ENCODE measurements at places on chromosomes 2 and 18.

GRCh38 chr2:84939426-84940087 lies 31.4 kb upstream of the KCMF1 start:
- DNase-seq, result no peak

DNA sequence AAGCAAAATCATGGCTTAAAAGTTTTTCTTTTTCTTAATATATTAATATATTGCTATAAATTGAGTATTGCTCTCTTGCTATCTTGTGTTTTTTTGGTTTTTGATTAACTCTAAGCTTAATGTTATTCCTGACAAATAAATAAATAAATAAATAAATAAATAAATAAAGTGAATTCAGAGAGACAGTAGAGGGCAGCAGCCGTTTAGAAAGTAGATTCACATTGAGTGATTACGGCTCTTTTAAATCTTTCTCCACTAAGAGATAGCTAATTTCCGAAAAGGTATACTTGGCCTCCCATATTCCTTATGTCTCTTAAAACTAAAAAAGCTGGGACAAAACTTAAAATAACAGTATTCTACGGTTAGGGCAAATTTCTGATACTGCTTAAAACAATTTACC lies 34.3 kb downstream of the MSH2 start:
- peak; percentile 38 for DNase-seq

DNA sequence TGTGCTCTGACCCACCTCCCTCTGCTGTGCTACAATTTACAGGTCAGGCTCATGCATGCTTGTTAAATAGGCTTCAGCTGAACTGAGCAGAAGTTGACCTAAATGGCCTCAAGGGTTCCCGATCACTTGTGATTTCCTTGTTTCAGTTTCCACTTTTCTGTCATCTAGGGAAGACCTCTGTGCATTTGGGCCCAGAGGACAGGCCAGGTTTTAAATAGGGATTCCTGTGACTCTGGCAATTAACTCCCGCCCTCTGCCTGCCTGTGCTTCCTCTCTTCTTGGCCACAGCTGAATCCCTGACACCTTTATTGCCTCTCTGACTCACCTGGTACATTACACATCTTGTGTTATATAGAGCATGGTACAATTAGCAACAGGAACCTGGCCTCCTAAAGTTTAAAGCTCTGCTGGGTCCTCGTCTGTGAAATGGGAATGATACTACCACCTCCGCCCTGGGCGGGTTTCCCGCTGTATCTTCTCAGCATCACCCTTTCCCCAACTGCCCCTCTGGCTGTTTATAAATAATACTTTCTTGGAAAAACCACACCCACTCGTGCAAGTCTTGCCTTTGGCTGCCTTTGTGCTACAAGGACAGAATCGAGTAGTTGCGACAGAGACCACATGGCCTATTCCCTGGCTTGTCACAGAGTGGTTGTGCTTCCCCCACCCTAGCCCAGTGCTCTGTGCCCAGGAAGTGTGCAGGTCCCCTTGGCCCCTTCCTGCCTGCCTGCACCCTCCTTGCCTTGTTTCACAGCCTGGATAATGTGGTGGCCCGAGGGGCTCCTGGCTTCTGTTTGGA lies 7.9 kb downstream of the CABLES1 start:
- DNase-seq, result no peak

- DNase-seq, result no peak
These were observed 239.8 kb downstream of the METTL4 start for GRCh38 chr18:2331491-2331890.

DNA sequence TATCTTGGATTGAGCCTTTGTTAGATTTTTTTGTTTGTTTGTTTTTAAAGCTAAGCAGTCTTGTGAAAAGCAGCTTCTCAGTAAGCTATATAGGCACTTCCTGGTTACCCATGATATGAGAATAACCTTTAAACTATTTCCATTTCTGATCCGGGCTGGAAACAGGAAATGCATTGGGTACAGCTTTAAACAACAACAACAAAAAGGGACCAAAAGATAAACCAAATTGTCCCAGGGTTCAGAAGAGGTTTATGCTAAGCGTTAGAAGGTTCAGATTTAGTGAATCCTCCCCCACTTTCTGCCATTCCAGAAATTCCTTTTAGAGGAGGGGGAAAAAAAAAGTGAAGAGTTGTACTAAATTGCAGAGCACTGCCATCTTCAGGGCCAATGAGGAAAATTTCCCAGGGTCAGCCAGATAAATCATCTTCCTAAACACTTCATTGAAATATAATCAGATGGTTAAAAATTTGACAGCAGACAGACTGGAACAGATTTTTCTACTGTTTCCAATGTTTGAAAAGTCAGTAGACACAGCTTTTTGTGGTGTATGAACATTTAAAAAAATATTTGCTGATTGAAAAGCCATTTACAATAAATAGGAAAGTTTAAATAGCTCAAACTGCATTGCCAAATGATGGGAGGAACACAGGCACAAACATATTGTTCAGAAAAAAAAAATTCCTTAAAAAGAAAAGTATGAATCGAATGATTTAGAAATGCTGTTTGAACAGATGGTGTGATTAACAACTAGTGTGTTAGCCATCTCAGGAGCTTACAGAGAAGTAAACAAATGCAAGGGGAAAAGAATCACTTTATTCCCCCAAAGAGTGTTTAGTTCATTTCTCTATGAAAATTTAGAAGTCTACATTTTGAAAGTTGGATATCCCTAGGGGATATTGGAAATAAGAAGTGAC lies 189.9 kb upstream of the TANK start:
- peak; percentile 88 for DNase-seq

GRCh38 chr18:77006305-77007175 lies 126.0 kb downstream of the MBP start:
- no peak for DNase-seq

DNA sequence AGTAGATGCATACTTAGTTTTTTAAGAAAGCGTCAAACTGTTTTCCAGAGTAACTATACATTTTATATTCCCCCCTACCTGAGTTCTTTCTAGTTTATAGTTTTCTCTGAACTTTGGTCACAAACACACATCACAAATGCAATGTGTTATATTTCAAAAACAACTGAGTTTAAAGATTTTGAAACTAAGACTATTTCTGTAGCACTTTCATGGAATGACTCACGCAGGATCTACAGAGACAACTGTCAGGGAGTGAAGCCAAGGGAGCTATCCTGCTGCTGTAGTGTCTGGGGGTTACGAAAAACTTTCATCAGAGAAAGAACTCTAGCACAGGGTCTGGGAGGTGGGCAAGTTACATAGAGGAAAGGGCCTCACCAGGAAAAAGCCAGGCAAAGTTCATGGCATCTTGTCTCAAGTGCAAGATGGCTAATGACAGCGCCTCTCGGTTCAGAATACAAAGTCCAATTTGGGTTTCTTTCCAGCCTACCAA lies 66.8 kb downstream of the UXS1 start:
- DNase-seq, result peak; percentile 36

DNA sequence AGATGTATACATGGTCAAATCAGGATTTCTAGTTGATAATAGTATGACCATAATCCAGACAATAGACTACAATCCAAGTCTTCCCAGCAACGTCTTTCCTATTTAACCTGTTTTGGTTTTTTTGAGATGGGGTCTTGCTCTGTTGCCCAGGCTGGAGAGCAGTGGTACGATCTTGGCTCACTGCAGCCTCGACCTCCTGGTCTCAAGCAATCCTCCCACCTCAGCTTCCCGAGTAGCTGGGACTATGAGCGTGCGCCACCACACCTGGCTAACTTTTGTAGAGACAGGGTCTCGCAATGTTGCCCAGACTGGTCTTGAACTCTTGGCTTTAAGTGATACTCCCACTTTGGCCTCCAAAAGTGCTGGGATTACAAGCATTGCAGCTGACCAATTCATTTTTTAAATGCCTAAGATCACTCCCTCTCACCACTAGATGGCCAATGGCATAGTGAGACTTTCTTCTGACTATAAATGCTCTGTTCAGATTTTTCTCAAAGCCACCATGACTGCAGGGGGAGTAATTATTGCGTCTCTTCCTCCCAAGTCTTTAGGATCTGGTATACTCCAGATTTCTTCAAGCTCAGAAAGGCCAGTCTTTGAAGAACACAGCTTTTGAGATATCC lies 47.6 kb downstream of the HNRNPLL start:
- DNase-seq, result peak; percentile 16

DNA sequence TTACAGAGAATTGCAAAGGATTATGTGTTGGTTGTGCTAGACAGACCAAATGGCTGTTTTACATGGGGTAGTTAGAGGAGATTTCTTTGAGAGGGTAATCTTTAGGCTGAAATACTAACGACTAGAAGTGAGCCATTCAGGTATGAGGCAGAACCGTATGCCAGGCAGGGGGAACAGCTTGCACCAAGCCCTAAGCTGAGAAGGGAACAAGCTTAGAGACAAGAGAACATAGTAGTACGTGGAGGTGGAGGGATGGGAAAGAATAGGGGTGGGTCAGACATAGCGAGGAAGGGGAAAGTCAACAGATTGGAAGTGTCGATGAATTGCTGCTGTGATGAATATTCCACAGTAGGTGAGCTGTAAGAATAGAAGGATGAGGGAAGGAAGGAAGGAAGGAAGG lies 20.0 kb upstream of the CRIM1 start:
- DNase-seq, result no peak

DNA sequence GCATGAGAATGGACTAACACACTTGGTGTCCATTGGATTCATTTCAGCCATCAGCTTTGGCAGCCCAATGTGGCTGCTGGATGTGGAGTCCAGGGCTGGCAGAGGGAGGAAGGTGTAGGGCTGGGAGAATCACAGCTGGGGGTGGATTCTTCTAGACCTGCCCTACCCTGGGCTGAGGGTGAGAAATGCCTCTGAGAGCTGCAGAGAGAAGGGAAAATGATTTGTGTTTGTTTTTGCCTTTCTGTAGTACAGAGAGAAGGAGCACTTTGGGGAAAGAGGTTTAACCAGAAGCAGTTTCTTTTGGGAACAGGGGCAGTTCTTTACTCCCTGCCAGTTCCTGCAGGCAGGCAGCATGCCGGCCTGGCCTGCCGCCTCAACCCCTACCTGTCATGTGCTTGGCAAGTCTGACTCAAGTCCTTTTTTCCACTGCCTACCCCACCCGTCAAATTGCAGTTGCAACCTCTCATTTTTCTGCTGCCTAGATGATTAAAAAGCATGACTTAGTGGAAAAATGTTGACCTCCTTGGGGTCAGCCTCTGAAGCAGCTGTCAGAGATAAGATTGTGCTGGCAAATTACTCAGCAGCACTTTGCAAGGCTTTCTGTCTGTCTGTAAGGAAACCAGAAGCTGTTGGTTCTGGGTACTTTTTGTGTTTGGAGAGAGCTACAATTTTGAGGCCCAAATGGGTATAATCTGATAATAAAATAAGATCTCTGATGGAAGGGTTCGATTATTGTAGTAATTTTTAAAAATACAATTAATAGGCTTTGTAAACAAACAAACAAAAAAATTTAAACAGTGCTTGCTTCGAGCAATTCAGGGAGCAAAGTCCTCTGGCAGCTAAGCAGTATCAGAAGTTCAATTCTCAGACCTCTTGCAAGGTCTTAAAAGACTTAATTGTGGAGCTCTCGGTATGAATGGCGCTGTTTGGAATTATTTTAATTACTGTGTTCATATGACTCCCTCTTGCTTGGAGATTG lies 21.7 kb downstream of the LBH start:
- peak; percentile 61 for DNase-seq

DNA sequence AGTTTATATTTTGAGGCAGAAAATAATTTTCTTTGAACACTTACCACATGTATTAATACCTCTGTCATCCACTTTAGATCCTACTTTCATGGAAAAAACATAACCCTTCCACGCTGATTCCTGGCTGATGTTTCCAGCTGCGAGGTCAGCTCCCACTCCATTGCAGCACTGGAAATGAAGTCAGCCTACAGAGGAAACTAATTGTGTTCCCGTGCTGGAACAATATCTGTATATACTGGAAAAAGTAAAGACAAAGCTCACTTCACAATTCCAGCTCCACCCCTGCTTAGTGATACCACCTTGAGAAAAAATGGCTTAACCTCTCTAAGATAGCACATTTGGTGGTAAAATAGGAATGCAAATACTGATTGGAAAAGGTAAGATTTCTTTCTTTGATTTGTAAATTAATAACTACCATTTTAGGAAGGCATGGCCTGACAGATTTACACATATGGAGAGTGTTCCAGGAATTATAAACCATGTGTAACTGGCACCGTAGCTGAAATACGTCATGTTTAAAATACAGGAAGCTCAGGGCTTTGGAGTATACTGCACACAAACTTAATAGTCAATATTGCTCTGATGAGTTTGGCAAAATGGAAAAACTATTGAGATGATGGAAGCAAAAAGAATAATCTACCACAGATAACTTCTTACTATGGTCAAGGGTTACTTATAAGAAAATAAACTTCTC lies 90.0 kb downstream of the TRIB2 start:
- DNase-seq, result no peak

GRCh38 chr2:12728221-12728777 lies 11.6 kb downstream of the TRIB2 start:
- no peak for DNase-seq

DNA sequence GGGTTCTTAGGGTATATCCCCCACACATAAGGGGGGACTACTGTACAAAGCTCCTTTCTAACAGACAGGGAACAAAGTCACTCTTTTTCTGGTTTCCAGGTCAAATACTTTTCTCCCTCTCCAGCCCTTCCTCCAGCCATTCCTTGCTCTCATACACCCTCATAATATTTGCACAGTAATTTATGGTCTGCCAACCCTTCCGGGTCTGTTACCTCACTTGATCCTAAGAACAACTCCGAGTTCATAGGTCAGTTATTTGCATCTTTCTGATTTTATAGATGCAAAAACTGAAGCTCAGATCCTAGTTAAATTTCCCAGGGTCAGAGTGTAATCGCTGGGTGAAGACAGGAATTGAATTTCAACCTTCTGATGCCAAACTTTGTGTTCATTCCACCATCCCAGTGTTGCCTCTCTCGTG lies 14.8 kb upstream of the MATN3 start:
- no peak for DNase-seq

DNA sequence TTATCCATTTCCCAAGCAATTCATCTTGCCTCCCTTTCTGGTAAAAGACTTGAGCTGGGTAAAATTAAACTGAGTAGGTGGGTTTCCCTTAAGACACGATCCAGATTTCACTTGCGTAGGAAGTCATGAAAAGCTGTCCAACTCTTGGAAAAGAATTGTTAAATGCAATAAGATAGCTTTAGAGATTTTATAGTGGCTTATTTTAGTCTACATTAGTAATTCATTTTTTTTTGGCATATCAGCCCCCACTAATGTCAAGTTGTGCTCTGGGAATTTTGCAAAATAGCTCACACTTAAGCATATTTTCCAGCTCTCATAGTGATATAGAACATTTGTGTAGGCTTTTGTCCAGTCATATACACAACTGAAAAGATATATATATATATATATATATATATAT lies 344.7 kb upstream of the FIGN start:
- no peak for DNase-seq
